ENCODE measurements at places on chromosomes 12 and 14. TPM values are rescaled to one million over a fixed set of nuclear protein-coding genes. Genes with fewer than 3 reads are reported as not detected.

- DNase-seq = no peak
These were observed 80.8 kb downstream of the ZNF664 start for GRCh38 chr12:124053851-124054250.

GRCh38 chr14:40630471-40630870, 976.2 kb upstream of the LRFN5 start:
- DNase-seq = no peak

- DNase-seq = no peak
These were observed 274.1 kb downstream of the PCNX1 start for GRCh38 chr14:71181215-71182003.

The SETD1B gene
- total RNA-seq = 18.8 TPM

Data from chondrocyte (in vitro differentiated cells).